ENCODE measurements at places on chromosomes 3 and 15.
A peak's percentile ranks its signal among the peaks of the same experiment; 100 is the strongest.

GRCh38 chr15:100669260-100669659 is 66.9 kb downstream of the ASB7 start:
- no peak for DNase-seq

DNA sequence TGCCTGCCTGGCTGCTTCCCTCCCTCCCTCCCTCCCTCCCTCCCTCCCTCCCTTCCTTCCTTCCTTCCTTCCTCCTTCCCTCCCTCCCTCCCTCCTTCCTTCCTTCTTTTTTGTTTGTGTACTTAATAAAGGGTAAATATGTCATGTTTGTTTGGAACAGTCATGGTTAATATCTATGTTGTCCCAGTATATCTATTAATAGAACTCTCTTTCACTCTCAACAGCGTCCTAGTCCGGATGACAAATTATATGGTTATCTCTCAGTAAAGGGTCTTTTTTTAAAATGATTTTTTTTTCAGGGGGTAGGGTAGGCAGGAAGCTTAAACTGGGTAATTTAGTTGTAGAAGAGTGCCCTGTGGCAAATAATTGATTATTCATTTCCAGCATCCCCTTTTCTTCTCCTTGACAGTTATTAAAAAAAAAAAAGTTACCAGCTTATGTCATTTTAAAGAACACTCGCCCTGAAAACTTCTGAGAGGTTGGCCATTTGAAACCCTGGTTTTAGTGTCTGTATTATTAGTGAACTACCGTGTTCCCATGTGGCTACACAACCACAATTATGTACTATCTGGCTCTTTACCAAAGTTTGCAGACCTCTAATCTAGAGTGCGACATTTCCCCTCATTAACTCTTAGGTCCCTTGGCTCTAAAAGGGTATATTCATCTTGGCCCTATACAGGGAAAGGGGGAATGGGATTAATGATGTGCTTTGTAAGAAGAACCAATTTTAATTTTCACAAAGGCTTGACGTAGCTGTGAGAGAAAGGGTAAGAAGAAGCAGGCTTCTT is 13.7 kb downstream of the TAGLN3 start:
- DNase-seq: no peak

GRCh38 chr3:108134555-108134880 is 43.7 kb upstream of the CD47 start:
- no peak for DNase-seq

DNA sequence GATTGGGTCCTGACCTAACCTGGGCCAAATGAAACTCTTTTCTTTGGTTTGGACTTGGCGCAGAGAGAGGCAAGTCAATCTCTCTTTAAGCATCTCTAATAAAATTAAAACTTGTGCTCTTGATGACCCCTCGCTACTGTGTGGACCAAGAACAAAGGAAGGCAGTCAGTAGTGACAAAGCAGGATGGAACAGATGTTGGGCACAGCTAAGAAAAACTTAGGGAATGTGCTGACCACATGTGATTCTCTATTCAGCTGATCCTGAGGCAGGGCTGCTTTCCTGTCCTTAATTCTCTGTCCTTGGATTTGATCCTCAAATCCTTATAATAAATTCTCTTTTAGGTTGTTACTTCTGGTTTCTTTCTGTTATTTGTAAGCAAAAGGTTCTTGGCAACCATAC is 259.9 kb downstream of the ZIC1 start:
- no peak for DNase-seq

DNA sequence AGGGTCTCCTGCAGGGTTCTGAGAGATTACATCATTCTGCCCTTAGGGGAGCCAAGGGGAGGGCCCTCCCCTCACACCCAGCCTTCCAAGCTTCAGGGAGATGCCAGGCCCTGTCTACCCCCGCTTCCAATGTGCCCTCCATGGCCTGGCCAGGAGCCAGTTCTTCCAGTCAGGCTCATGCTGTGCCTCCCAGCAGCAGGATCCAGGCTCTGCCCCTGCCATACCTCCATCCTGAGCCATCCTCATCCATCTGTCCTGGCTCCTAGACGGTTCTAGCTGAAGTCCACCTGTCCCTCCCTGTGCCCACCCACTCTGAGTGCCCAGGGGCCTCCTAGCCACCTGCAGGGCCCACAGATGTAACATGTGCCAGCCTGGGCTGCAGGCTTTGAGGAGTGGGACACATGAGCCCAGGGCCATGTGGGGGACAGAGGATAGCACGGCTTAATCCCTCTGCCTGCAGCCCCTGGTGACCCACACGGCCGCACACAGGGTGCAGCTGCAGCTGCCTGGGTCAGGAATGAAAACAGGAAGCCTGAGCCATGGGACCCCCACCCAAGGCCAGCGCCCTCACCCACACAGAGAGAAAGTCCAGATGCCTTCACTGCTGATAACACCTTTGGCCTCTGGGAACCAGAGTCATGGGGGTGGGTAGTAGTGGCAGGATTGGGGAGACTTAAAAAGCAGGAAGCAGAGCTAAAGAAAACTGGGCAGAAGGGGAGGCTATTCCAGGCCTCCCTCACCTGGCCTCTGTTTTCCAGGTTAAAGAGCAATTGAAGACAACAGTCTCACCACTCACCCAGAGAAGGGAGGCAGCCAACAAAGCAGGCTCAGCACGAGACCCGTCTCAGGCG is 11.8 kb downstream of the PLCD1 start:
- no peak for DNase-seq

DNA sequence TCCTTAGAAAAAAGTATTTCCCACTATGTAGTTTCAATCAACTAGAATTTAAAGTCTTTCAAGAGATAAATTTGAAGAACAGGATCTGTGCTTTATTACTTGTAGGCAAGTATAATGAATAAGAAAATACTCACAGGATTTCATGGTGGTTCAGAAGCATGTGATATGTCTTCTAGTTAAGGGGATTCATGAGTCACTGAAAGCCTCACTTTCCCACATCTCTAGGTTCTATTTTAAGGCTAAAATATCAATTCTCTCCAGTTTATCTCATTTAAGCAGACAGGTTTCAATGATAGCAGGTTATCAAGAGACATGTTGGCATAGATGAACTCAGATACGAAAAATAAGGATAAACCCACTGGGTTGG is 437.8 kb upstream of the BCHE start:
- DNase-seq: no peak

DNA sequence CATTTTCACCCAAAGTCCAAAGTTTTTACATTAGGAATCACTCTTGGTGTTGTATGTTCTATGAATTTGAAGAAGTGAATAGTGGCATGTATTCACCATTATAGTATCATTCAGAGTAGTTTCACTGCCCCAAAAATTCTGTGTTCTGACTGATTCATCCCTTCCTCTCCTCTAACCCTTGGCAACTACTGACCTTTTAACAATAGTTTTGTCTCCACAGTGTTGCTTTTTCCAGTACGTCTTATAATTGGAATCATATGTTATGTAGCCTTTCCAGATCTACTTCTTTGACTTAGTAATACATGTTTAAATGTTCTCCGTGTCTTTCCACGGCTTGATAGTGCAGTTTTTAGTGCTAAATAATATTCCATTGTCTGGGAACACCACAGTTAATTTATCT is 379.0 kb upstream of the SGO1 start:
- DNase-seq: no peak

DNA sequence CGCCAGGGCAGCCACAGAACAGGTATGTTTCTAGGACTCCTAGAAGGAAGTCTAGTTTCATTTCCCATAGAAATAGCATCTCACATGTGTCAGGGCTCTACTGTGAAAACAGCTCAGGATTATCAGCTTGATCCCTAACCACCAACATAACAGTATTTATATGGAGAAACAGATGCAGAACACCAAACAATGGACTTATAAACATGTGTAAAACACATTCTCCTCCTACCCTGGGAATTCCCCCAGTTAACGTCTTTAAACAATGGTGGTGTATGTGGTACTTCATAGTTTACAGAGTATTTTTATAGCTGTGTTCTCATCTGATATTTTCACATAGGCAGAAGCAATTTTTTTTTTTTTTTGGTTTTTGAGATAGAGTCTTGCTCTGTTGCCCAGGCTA is 9.7 kb downstream of the TNFSF10 start:
- DNase-seq: no peak

DNA sequence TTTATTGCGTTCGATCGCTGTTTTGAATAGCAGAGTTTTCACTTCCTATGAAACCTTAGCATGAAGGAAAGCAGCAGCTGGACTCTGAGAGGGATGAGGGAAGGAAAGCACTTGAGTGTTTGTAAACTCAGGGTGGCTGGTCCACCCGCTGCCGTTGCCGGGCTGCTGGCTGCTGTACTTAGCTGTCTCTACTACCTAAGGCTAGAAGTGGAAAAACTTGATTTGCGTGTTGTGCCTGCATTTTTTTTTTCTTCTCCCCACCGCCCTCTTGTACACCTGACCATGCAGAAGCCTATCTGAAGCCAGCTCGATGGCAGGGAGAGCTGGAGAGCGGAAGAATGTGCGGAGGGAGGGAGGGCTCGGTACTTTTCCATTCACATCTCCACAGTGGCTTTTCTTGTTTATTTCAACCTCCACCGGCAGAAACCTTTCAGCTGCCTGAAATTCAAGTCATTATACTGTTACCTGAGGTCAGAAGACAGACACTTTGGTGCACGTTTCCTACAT is 4.8 kb upstream of the BCL6 start:
- DNase-seq: no peak

DNA sequence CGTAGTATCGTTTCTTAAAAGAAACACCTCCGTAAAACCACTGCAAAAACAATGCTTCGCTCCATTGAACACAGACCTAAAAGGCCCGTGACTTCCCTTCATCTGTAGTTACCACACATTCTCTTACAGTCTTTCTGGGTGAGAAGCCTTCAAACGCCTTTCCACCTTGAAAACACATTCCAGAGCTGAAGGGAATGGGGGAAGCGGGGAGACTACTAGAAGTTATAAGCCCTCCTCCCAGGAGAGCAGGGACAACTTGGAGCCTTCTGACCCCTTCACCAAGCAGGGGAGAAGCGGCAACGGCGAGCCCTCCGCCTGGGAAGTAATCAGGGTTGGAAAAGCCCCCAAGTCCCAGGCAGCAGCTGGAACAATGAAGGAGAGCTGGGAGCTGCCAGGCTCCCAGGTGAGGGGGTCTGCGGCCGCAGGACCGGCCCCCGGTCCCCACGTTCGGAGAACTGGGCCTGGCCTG is 461 bp downstream of the SECISBP2L start:
- DNase-seq: peak; percentile 66

- no peak for DNase-seq
These were observed 54.7 kb downstream of the EEFSEC start for GRCh38 chr3:128207951-128208350.

DNA sequence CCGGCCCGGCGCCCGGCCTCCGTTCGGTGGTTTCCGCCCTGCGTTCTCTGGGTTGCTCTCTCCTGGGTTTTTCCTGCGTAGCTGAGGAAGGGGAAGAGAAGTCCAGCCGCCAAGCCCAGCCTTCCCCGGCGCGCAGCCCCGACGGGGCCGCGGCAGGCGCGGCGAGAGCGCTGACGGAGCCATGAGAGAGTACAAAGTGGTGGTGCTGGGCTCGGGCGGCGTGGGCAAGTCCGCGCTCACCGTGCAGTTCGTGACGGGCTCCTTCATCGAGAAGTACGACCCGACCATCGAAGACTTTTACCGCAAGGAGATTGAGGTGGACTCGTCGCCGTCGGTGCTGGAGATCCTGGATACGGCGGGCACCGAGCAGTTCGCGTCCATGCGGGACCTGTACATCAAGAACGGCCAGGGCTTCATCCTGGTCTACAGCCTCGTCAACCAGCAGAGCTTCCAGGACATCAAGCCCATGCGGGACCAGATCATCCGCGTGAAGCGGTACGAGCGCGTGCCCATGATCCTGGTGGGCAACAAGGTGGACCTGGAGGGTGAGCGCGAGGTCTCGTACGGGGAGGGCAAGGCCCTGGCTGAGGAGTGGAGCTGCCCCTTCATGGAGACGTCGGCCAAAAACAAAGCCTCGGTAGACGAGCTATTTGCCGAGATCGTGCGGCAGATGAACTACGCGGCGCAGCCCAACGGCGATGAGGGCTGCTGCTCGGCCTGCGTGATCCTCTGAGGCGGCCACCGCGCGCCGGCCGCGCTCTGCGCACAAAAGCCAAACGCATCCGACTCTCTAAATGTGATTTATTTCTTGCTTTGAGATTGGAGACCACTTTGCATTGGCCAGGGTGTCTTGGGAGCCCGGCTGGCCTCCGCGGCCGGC is 727 bp downstream of the RAP2B start:
- peak; percentile 65 for DNase-seq

DNA sequence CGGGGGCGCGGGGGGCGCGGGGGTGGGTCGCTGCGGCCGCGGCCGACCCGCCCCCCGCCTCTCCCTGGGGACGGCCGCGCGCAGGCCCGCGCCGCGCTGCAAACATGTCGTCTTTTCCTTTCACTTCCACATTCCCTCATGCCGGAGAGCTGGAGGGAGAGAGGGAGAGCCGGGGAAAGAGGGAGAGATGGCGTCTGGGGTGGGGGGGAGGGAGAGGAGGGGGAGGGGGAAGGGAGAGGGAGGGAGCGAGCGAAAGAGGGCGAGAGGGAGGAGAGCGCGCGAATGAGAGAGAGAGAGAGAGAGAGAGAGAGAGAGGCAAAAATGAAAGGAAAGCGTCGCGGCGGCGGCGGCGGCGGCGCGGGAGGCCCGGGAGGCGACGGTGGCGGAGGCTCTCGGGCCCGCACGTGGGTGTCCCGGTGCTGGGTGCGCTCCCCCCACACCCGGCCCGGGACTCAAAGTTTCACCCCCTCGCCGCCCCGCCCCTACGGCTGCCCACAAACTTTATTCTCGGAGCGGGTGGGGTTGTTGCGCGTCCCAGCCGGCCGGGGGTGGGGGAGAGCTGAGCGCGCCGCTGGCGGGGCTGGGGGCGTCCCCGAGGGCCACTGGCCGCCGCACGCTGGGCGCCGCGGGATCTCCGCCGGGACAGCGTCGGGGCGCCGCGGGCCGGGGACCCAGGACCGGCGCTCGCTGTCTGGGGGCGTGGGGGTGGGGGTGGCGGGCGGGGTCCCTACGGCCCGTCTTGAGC is 731 bp downstream of the ZNF710 start:
- DNase-seq: peak; percentile 63

DNA sequence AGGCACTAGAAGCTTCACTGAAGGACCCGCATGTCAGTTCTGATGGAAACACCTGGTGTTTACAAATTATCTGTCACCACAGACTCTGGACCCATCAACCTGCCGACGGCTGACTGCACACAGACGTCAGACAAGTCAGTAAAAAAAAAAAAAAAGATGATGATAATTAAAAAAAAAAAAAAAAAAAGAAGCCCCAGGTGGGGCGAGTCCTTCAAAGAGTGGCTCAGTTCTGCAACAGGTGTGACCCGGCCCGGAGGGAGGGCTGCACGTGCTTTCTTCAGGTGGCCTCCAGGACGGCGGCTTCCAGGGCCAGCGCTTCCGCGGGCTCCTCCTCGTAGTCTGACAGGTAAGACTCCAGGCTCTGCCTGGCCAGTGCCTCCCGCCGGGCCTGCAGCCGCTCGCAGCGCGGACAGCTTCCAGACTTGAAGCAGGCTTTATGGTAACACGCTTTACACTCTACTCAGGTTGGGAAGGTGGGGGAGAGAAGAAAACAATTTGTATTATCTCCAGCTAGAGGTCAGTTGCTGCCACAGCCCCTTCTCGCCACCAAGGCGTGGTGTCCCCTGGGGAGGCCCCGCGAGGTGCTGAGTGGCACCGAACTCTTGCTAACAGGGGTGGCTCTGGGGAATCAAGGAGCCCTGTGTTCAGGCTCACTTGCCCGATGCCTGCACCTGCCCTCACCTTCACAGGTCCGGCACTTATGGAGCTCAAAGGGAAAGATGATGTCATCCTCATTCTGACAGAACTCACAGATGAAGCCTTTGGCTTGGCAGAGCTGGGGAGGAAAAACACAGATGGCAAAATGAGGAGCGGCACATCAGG is 61.8 kb downstream of the RUBCN start:
- no peak for DNase-seq

GRCh38 chr3:146250449-146251382 is at the start of gene PLSCR4:
Gene PLSCR4 (minus strand): TSS chr3:146251105. CDS start chr3:146222071, 29,034 bp downstream.
- peak; percentile 49 for DNase-seq

Data from NCI-H82 (cell line).